Stimulated activated CD8-positive, alpha-beta memory T cell treated with anti-CD3 and anti-CD28 coated beads, Interleukin-4, amount 100 ng/mL, for 24 hours (primary cell): ENCODE measurements at places on chromosomes 12 and 14.
A peak's percentile ranks its signal among the peaks of the same experiment; 100 is the strongest.

GRCh38 chr14:66939409-66939808, 249.8 kb upstream of the GARIN2 start:
- no peak for DNase-seq

- peak; percentile 52 for DNase-seq
These were observed 28.1 kb downstream of the TRPV4 start for GRCh38 chr12:109804820-109805761.

DNA sequence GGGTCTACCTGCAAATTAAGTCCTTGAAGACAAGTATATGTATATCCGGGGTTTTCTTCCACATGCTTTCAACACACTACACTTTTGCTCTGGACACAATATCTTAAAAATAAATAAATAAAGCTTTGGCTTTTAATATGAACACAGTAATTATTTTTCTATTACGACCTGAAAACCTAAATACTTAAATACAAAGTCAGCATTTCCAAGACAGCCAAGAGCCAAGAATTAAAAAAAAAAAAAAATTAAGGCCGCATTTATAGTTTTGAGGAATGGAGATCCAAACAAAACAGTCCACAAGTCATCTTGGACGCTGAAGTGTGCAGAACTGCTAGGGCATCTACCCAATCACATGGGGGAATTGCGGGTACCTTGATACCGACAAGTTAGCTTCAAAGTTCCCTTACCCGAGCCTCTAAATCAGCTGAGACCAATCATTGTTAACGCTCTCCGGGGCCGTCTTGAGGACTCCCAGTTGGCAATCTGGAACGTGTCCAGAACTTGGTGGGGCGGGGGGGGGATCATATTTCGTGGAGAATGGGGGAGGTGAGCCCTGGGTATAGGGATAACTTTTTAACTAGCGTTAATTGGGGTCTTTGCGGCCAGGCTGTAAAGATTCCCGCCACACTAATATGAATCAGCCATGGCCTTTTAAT, 731 bp upstream of the PCNX4 start:
- DNase-seq, result no peak

DNA sequence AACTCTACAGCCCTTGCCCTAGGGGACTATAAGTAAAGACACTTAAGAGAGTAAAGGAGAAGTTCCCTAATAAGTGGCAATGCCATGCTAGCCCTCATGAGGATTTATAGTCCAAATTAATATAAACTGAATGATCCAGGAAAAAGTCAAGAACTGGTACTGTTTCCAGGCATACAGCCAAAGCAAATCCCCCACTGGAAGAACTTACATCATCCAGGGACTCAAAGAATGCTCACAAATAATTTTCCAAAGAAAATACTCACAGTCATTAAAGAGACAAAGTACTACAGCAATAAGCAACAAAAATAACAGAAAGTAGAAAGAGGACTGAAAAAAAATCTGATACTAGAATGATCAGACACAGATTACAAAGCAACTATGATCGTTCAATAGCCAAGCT, 79.7 kb upstream of the RAP1B start:
- DNase-seq, result no peak

- DNase-seq, result no peak
These were observed 7.5 kb downstream of the RESF1 start for GRCh38 chr12:31966558-31967205.

GRCh38 chr14:22597265-22597664, 835 bp upstream of the ABHD4 start:
- no peak for DNase-seq

GRCh38 chr12:52862023-52862422, 13.2 kb upstream of the KRT78 start:
- DNase-seq, result no peak

DNA sequence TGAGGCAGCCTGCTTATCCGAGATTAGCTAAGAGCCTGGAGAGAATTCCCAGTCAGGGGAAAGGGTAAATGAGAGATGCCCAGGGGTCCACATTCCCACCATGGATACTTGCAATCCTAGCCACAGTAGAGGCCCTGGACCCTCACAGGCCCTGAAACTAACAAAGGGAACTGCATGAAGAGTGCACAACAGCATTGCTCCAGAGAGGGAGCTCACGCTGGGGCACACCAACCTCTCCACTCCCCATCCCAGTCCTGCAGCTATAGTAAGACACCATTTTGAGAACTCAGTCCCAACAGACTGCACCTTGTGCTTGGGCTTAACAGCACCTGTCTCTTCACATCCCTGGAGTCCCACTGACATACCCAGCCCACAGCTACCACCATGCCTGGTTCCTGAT, 30.5 kb downstream of the CEP83 start:
- no peak for DNase-seq

GRCh38 chr14:60753264-60754119, 18.9 kb downstream of the MNAT1 start:
- peak; percentile 25 for DNase-seq

DNA sequence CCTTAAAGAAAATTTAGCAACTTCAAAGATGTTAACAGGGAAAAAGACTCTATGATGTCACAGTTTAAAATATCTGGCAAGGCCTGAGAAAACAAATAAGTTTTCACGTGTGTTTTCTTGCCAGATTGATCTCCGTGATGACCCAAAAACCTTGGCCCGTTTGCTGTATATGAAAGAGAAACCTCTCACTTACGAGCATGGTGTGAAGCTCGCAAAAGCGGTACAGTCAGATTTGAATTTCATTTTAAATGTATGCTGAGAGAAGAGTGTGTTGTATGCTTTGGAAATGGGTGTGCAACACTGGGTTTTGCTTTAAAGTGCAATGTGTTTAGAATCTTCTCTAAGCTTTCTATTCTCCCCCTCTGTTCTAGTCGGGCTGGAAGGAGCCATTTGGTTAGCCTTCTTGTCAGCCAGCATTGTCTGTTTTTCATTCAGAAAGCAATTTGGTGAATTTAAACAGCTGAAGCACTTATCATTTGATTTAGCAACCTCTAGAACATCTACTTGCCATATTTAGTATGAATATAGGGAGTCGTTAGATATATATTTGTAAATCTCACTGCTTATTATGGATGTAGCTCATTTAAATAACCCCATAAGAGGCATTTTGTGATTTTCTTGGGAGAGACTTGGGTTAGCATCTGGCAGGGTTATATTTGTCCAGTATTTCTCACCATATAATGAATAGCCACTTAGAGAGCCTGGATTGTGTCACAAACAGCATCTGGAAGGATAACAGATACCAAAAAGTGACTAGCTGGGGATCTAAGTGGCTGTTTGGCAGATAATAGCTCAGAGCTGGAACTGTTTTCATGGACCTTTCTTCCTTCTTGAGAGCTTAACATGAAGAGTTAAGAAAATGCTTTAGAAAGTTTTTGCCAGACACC, 35.5 kb downstream of the GPHB5 start:
- DNase-seq, result no peak

DNA sequence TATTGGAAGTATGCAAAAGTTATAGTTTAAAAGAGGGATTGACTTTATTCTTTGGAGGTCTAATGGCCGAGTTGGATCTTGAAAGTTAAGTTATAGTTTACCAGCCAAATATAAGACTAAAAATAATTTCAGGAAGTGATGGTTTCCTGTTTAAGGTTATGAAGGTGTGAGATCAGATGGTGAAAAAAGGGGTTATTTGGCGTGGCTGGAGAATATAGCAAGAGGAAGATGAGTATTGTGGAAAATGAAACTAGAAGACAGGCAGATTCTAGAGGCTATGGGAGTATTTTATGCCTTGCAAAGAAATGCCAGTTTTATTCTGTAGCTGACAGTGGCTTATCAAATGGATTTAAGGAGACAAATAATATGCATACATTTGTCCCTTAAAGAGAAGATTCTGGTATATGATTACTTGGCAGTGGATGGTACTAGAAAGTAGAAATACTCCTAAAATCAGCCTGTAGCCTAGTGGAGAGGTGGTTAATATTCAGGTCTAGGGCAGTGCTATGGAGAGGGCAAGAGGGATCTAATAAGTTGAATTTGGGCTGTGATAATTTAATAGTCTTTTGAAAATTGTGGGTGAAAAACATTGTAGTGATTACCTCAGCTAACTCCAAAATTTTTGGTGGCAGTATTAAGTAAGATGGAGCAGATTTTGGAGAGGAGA, 1091.8 kb upstream of the ATXN7L3B start:
- DNase-seq, result no peak

- DNase-seq, result no peak
These were observed 38.0 kb downstream of the ABCD2 start for GRCh38 chr12:39581592-39581991.

- no peak for DNase-seq
These were observed 65.8 kb downstream of the RIC8B start for GRCh38 chr12:106840243-106840642.

DNA sequence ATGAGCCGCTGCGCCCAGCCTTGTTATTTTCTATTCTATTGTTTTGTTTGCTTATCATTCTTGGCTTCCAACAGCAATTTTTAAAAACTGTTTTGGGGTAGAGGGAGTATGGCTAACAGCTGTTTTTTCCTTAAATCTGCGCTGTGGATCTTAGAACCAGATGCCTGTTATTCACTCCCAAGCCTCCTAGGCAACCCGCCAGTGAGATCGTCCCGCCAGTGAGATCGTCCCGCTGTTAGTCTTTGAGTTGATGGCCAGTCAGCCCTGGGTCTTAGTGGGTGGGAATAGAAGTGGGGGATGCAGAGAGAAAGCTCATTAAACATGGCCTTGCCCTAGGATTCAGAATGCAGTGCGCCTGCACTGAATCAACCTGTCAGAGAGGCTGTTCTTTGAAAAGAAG, 67.3 kb upstream of the BICD1 start:
- DNase-seq, result no peak

GRCh38 chr12:4108803-4109345, 164.7 kb upstream of the CCND2 start:
- no peak for DNase-seq

DNA sequence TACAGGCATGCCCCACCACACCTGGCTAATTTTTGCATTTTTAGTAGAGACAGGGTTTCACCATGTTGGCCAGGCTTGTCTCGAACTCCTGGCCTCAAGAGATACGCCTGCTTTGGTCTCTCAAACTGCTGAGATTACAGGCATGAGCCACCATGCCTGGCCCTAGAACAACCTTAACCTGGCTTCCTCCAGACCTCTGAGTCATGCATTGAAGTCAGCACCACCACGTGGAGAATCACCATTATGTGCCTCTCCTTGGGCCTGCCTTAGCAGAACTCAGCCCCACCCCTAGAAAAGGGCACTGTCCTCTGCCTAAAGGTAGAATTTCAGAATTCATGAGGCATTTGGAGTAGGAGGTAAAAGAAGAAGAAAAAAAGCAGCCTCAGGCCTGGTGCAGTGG, 49.0 kb downstream of the LIMA1 start:
- DNase-seq, result no peak

DNA sequence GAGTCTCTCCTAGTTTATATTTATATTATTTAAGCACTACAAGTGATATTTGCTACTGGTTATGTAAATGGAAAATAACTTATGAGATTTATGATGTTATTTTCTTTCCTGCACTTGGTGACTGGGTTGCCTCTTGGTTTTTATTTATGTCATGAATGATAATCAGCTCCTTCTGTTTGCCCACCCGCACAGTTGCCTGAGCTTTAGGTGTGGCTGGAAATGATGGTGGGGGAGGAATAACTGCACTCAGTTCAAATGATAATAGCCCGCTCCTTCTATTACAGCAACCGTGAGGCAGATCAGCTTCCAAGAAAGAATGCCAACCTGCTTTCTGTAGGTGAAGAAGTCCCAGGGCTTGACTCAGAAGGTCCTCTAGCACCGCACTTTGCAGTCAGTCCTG, 190.2 kb upstream of the CAND1 start:
- DNase-seq, result no peak

DNA sequence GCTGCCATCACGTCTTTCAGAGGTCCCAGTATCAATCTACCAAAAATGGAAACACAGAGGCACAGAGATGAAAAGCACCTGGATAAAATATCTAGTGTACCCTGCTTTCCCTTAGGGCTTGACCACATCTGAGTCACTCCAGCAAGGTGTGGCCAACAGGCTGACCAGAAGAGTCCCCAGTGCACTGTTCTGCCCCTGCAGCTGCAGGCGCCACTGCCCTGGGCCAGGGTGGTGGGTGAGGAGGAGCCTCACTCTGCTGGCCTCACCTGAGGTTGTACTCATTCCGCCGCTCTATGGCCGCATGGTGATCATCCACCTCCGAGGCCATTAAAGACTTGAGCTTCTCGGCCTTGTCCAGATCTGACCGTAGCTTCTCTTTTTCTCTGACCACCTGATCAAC, 60.4 kb downstream of the NIN start:
- no peak for DNase-seq

DNA sequence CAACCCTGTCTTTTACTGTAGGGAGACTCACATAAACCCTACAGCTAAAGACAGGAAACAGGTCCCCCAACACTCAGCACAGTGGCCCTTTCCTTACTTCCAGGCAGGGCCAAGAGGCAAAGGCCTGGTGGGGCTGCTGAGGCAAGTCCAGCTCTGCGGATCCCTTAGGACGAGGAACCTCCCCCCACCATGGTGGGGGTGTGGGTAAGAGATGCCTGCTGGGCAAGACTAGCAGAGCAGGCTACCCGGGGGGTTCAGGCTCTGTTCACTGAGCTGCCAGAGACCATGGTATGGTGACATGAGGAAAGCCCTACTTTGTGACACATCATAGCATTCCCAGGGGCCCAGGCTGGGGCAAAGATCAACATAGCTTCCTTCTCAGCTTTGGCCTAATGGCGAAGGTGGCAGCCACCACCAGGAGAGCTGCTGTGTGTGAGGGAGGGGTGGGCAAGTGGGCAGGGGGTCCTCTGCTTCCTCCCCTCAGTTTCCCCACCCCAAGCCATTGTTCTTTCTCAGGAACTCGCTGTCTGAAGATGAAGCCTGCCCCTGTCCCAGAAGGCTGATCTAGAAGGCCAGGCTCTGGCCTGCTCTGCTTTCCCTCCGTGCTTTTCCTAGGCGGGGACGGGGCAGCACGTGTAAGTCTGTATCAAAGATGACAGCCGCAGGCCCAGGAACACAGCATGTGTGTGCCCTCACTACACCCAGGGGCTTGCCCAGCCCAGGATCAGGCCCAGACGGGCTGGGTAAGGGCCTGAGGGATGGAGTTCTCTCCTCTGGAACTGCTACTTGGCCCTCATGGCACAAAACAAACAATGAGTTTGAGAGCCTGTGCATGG, 10.1 kb upstream of the TINF2 start:
- DNase-seq, result no peak

DNA sequence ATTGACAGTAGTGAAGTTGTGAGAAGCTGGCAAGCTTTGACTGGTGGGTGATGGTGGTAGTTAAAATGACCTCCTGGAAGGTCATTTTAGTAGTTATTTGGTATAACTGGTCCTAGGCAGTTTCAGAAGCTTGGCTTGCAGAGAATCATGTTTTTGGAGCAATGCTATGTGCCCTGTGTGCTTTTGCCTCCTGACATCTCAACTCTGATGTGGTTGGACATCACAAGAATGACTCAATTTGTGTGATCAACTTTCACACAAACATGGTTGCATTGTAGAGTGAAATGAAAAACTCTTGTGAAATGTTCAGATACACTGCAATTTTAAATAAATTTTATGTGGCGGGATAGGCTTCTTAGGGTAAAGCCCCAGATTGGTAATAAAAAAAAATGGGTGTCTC, 8.3 kb upstream of the ABCD2 start:
- no peak for DNase-seq

- DNase-seq, result no peak
These were observed 58.7 kb downstream of the ITPK1 start for GRCh38 chr14:93056840-93057585.

- no peak for DNase-seq
These were observed 4.5 kb downstream of the DDX47 start for GRCh38 chr12:12817616-12818015.

- DNase-seq, result peak; percentile 39
These were observed 101.0 kb downstream of the BEGAIN start for GRCh38 chr14:100486025-100486828.

- DNase-seq, result no peak
These were observed 42.3 kb downstream of the ISCA2 start for GRCh38 chr14:74535756-74536325.
